ENCODE measurements at places on chromosomes 2 and 18. TPM values are rescaled to one million over a fixed set of nuclear protein-coding genes. Genes with fewer than 3 reads are reported as not detected.

GRCh38 chr2:38975042-38975441, 85.4 kb downstream of the ARHGEF33 start:
- DNase-seq, result peak; percentile 37

DNA sequence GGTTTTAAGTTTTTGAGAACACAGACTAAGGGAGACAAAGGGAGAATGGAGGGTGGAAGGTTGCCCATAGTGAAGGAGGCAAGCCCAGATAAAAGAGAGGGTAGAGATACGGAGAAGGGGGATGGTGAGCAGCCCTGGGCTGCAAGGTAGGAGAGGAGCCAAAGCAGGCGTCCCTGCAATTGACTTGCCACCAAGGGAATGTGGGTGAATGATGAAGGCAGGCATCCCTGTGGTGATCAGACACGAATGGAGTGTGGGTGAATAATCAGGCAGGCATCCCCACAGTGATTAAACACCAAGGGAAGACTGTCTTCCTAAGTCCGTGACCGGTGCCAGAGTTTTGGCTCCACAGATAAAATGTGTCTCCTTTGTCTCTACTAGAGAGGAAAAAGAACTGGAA, 16.5 kb upstream of the ALPK2 start:
- DNase-seq, result no peak

The TRIB2 gene
- 50.8 TPM for polyA plus RNA-seq

- DNase-seq, result no peak
These were observed 237.4 kb downstream of the CYP26B1 start for GRCh38 chr2:71910277-71910676.

The IL1R2 gene
- not detected for polyA plus RNA-seq

- DNase-seq, result no peak
These were observed at the start of gene CASP10 for GRCh38 chr2:201182650-201183364. TSS of gene CASP10 (plus strand) at chr2:201183141. CDS start at chr2:201185778, 2,637 bp downstream.

The RUFY4 gene
- 0.68 TPM for polyA plus RNA-seq

Data from muscle of arm (tissue), 14 donors.